ENCODE measurements at places on chromosomes 4 and X. TPM values are rescaled to one million over a fixed set of nuclear protein-coding genes. Genes with fewer than 3 reads are reported as not detected.

- H3K4me3 ChIP-seq, result peak overlapping the region; percentile 81
- peak; percentile 67 for DNase-seq
- H3K4me1 ChIP-seq, result no peaks in the 10 kb centered on the region
- peaks cover 10% of the 10 kb centered on the region for H3K36me3 ChIP-seq
- no peaks in the 10 kb centered on the region for H3K27me3 ChIP-seq
Observed at GRCh38 chr4:2009651-2010233, 968 bp upstream of the NELFA start.

DNA sequence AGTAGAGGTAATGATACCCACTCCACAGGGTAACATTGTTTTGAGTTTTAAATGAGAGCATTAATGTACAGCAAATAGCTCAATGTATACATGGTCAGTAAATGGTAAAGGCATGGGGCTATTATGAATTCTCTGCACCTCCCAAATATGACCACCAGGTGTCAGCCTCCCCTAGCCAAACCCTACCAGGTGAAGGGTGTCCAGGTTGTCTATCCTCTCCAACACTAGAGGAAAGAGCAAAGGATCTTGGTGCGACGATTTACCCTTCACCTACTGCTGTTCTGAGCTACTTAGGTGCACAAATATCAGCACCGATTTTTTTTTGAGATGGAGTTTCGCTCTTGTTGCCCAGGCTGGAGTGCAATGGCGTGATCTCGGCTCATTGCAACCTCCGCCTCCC is 26.5 kb upstream of the XIAP start:
- no peaks in the 10 kb centered on the region for H3K27me3 ChIP-seq
- H3K4me3 ChIP-seq, result no peak overlapping the region
- DNase-seq, result peak; percentile 50
- no peaks in the 10 kb centered on the region for H3K4me1 ChIP-seq
- no peak overlapping the region for H3K27ac ChIP-seq

DNA sequence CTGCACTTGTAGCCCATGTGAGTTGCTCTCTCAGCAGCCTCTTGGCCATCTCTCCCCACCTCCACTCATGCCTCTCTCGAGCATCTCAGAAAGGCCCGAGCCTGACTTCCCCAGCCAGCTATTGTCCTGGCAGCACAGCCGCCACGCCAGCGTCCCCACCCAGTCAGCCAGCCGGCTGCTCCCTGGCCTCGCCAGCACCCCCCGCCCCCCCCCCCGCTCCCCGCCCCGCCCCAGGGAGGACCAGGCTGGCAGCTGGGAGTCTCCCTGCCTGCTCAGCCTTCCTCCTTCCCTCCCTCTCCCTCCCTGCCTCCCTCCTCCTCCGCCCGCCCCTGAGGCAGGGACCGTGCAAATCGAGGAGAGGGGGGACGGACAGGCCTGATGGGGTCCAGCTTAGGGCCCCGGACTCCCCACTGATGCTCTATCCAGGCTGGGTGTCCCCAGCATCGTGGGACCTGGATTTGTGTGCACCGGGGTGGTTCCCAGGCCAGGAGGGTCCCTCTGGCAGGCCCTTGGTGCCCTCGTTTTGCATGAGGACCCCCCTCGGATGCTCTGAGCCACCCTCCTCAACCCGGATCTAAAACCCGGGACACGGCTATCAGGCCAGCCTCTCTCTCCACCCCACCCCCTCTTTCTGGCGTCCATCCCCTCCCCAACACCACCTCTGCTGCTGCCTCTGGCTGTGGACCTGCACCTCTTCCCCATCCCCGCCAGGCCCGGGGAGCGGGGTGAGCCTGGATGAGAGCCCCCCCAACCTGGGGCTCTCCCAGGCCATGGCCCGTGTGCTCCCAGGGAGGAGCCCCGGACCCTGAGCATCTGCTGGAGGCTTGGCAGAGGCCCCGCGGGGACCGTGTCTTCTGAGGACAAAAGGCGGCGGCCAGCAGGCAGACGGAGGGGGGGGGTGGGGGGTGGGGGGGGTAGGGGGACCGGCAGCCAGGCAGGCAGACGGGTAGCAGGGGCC is at the start of gene GPR173:
Gene GPR173 (plus strand): TSS at position 621 of the 958 bp plus-strand sequence. CDS start 27,833 bp downstream, outside the sequence.
- DNase-seq, result peak; percentile 84
- H3K4me3 ChIP-seq, result peak within 1 kb of the TSS; percentile 86
- H3K27me3 ChIP-seq, result no peaks in the 10 kb centered on the region
- H3K27ac ChIP-seq, result no peak within 1 kb of the TSS

DNA sequence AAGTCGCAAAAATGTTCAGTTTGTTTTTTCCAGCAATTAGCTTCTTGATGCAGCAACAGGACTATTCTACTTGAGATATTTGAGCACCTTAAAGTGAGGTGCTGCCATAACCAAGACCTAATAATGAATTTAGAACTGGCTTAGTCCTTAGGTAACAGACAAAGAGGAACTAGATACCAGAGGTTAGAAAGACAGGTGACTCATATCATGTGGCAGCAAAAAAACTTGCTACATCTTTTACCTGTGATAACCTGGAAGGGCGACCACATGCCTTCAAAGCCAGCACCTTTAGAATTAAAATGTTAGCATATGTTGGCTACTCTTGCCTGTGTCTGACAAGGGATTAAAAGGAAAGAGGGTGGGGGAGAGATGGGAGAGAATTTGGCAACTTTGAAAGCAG is 90.4 kb downstream of the ARHGAP6 start:
- H3K4me3 ChIP-seq, result no peak overlapping the region
- no peaks in the 10 kb centered on the region for H3K4me1 ChIP-seq
- H3K27me3 ChIP-seq, result peaks cover 3% of the 10 kb centered on the region
- DNase-seq, result no peak
- no peaks in the 10 kb centered on the region for H3K36me3 ChIP-seq
- H3K27ac ChIP-seq, result no peak overlapping the region

DNA sequence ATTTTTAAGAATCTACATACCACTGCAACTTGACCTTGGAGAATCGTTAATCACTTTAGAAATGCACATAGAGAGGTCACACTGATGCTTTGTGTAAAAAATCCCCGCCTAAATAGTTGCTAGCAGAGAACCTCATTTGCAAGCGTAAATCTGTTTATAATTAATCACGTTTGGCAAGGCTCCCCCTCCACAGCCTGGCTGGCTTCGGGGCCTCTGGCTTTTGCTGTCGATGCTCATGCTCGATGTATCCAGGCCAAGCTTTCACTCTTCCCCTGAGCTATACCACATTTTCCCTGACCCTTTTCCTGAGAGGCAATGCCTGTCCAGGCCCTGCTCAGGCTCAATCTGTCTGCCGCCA is 23.4 kb downstream of the CYTL1 start:
- no peak overlapping the region for H3K27ac ChIP-seq
- H3K27me3 ChIP-seq, result no peaks in the 10 kb centered on the region
- no peak overlapping the region for H3K4me3 ChIP-seq
- no peaks in the 10 kb centered on the region for H3K4me1 ChIP-seq
- no peaks in the 10 kb centered on the region for H3K36me3 ChIP-seq

DNA sequence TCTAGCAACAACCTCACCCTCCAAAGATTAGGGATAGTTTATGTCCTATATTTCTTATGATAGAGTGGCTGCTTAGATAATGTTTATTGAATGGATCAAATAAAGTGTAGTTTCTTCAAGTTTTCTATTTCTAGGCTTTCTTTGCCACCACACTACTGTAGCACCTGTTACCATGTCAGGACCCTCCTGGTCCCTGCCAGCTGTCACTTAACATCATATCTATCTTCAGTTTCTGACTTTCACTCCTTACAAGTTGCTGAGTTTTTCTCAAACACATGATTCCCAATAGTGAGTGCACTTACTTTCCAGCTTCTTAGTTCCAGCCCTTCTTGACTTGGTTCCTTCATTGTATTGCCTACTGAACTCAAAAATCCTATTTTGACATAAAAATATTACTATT is 593.9 kb upstream of the PITX2 start:
- no peak overlapping the region for H3K4me3 ChIP-seq
- H3K36me3 ChIP-seq, result no peaks in the 10 kb centered on the region
- no peaks in the 10 kb centered on the region for H3K27me3 ChIP-seq
- H3K27ac ChIP-seq, result no peak overlapping the region
- H3K4me1 ChIP-seq, result no peaks in the 10 kb centered on the region

GRCh38 chr4:98994474-98995182 is 893 bp upstream of the METAP1 start:
- H3K27ac ChIP-seq, result no peak overlapping the region
- DNase-seq, result no peak
- peak overlapping the region; percentile 86 for H3K4me3 ChIP-seq
- no peaks in the 10 kb centered on the region for H3K4me1 ChIP-seq
- H3K36me3 ChIP-seq, result peaks cover 3% of the 10 kb centered on the region

- DNase-seq, result no peak
- H3K27me3 ChIP-seq, result no peaks in the 10 kb centered on the region
Observed at GRCh38 chrX:69388526-69388925, 115.6 kb upstream of the NALF2 start.

- H3K36me3 ChIP-seq, result peaks cover 9% of the 10 kb centered on the region
- no peaks in the 10 kb centered on the region for H3K4me1 ChIP-seq
- H3K27me3 ChIP-seq, result no peaks in the 10 kb centered on the region
- no peak overlapping the region for H3K27ac ChIP-seq
- DNase-seq, result no peak
Observed at GRCh38 chrX:80216086-80216485, 201.5 kb downstream of the TBX22 start.

DNA sequence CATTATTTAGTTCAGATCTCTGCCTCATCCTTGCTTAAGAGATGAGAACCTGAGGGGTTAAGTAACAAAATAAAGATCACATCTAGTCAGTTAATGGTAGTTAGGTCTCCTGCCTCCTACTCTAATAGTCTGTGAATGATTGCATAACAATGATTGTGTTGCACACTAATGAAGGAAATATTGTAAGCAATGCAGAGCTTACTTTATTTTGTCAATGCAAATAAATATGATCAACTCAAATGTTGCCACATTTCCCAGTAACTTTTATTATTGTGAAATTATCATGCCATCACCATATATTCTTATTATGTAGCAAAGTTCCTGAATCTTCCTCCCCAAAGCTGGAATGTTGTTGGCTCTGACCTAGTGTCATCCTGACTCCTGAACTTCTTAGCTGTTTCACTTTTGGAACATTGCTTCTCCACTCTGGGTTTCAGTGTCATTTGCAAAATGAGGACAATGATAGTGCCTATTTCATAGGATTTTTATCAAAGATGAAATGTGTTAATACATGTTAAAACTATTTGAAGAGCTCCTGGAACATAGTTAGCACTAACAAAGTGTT is 17.0 kb upstream of the GABRA4 start:
- no peaks in the 10 kb centered on the region for H3K36me3 ChIP-seq
- H3K27me3 ChIP-seq, result no peaks in the 10 kb centered on the region
- H3K4me3 ChIP-seq, result no peak overlapping the region
- no peak overlapping the region for H3K27ac ChIP-seq
- no peak for DNase-seq
- H3K4me1 ChIP-seq, result no peaks in the 10 kb centered on the region

DNA sequence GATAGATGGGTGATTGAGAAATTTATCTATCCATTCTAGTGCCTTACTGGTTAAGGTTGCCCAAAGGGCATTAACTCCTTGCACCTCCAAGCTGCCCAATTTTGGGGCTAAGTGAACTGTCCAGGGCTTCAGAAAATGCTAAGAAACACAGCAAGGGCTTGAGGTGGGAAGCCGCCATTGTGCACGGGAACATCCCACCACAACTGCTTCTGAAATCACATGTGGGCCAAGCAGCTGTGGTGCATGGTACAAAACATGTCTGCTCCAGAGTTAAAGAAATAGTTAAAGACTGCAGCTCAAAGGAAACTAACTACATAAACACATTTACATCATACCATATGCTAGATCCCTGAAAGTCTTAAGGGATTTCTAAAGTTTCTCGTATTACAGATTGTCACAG is 144.3 kb upstream of the NDST3 start:
- H3K4me3 ChIP-seq, result no peak overlapping the region
- no peak overlapping the region for H3K27ac ChIP-seq
- no peaks in the 10 kb centered on the region for H3K27me3 ChIP-seq
- DNase-seq, result no peak
- H3K4me1 ChIP-seq, result no peaks in the 10 kb centered on the region
- no peaks in the 10 kb centered on the region for H3K36me3 ChIP-seq

DNA sequence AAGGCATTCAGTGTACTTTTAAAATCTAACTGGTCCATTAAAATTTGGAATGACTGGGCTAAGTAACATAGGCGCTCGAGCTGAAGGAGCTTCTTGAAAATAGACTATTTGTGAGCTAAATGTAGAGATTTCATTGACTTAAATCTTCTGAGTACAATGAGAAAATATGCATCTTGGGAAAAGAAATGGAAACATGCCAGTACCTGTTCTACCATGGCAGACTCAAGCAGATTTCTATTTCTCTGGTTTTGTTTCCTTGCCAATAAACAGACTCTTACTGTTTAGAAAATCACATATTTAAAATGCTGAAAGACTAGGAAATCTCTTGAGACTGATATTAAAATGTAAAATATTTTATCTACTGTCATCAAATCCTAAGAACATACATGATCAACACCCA is 678.1 kb downstream of the FAT4 start:
- no peaks in the 10 kb centered on the region for H3K36me3 ChIP-seq
- H3K27me3 ChIP-seq, result no peaks in the 10 kb centered on the region
- no peak overlapping the region for H3K27ac ChIP-seq
- no peak for DNase-seq
- H3K4me3 ChIP-seq, result no peak overlapping the region

GRCh38 chr4:113125418-113125817 is 76.0 kb downstream of the ANK2 start:
- DNase-seq, result no peak
- H3K36me3 ChIP-seq, result no peaks in the 10 kb centered on the region
- H3K27me3 ChIP-seq, result no peaks in the 10 kb centered on the region
- no peak overlapping the region for H3K4me3 ChIP-seq

- H3K27ac ChIP-seq, result no peak overlapping the region
- H3K4me1 ChIP-seq, result no peaks in the 10 kb centered on the region
- no peak for DNase-seq
- no peaks in the 10 kb centered on the region for H3K27me3 ChIP-seq
- H3K4me3 ChIP-seq, result no peak overlapping the region
Observed at GRCh38 chr4:38152721-38153386, 192.7 kb downstream of the PTTG2 start.

- H3K27ac ChIP-seq, result peak overlapping the region; percentile 47
- DNase-seq, result peak; percentile 64
- H3K4me3 ChIP-seq, result no peak overlapping the region
- peaks cover 27% of the 10 kb centered on the region for H3K36me3 ChIP-seq
- H3K4me1 ChIP-seq, result no peaks in the 10 kb centered on the region
Observed at GRCh38 chr4:64727960-64728359, 318.7 kb upstream of the TECRL start.

- H3K27me3 ChIP-seq, result no peaks in the 10 kb centered on the region
- H3K27ac ChIP-seq, result no peak overlapping the region
- no peak overlapping the region for H3K4me3 ChIP-seq
- no peak for DNase-seq
- no peaks in the 10 kb centered on the region for H3K4me1 ChIP-seq
- no peaks in the 10 kb centered on the region for H3K36me3 ChIP-seq
Observed at GRCh38 chr4:54400802-54401201, 171.7 kb downstream of the PDGFRA start.

- peak; percentile 15 for DNase-seq
- H3K4me3 ChIP-seq, result no peak overlapping the region
- H3K27ac ChIP-seq, result no peak overlapping the region
- no peaks in the 10 kb centered on the region for H3K4me1 ChIP-seq
Observed at GRCh38 chr4:8849266-8850073, 22.2 kb downstream of the HMX1 start.

Gene PABPC5
- total RNA-seq, result 3.0 TPM

Gene TRAM1L1
- 0.79 TPM for total RNA-seq

Gene KLKB1
- 21.8 TPM for total RNA-seq

Gene NDUFC1
- total RNA-seq, result 56.2 TPM

Gene HPGD
- 16.8 TPM for total RNA-seq

Gene MAGEC3
- not detected for total RNA-seq

Gene TET2
- 3.5 TPM for total RNA-seq

Gene PPBP
- total RNA-seq, result not detected

Gene PABPC1L2A
- total RNA-seq, result 0.35 TPM

Gene FAM114A1
- total RNA-seq, result 9.9 TPM

Gene PLAC8
- 0.90 TPM for total RNA-seq

Gene NLRP2B
- total RNA-seq, result not detected

Gene NUDT10
- total RNA-seq, result 11.9 TPM

Gene TCP11X1
- not detected for total RNA-seq

Gene PPID
- total RNA-seq, result 53.5 TPM

Measured in H9 (cell line).